ENCODE measurements at places on chromosomes 1 and 21. TPM values are rescaled to one million over a fixed set of nuclear protein-coding genes. Genes with fewer than 3 reads are reported as not detected.

Gene SMYD3
- 29.5 TPM for total RNA-seq

Gene TSPAN2
- total RNA-seq, result 14.1 TPM

Gene C8A
- not detected for total RNA-seq

Gene SPTA1
- under 0.01 TPM for total RNA-seq

Gene MEGF6
- total RNA-seq, result 12.0 TPM

Gene WNT4
- total RNA-seq, result 0.17 TPM

Gene SPRR5
- not detected for total RNA-seq

Gene ARHGEF10L
- 51.2 TPM for total RNA-seq

Gene TP73
- under 0.01 TPM for total RNA-seq

Gene REN
- total RNA-seq, result not detected

Gene PROX1
- 0.17 TPM for total RNA-seq

Gene TNNI3K
- total RNA-seq, result not detected

Gene RPL22
- 174 TPM for total RNA-seq

Gene PLA2G2C
- total RNA-seq, result not detected

Gene SMCP
- not detected for total RNA-seq

Gene HCN3
- total RNA-seq, result 1.7 TPM

Gene CNKSR1
- total RNA-seq, result 6.4 TPM

Gene CLSTN1
- 178 TPM for total RNA-seq

Gene RAVER2
- total RNA-seq, result 4.5 TPM

Gene ACKR1
- total RNA-seq, result not detected

Gene FAM72D
- 0.15 TPM for total RNA-seq

Gene BATF3
- 0.55 TPM for total RNA-seq

Gene PTGS2
- 2.6 TPM for total RNA-seq

Gene STIL
- total RNA-seq, result 4.9 TPM

Gene MPZ
- total RNA-seq, result 1.4 TPM

Gene TBX15
- total RNA-seq, result 0.87 TPM

Gene SFN
- total RNA-seq, result 97.9 TPM

Gene IER5
- total RNA-seq, result 16.8 TPM

Gene ADGRL4
- total RNA-seq, result 10.9 TPM

Gene FCN3
- not detected for total RNA-seq

Gene LAD1
- 68.6 TPM for total RNA-seq

Gene CAPN9
- total RNA-seq, result not detected

Gene CFAP126
- total RNA-seq, result not detected

Gene PRKAA2
- 18.8 TPM for total RNA-seq

Gene CYP4A22
- not detected for total RNA-seq

Gene FAM78B
- not detected for total RNA-seq

Gene MYBPH
- not detected for total RNA-seq

Gene POU3F1
- 0.05 TPM for total RNA-seq

Gene SPRR2F
- total RNA-seq, result not detected

Gene BNIPL
- total RNA-seq, result 0.40 TPM

Gene PPP1R12B
- total RNA-seq, result 20.1 TPM

Gene LCE2C
- not detected for total RNA-seq

Gene PLEKHM2
- 77.7 TPM for total RNA-seq

Gene AMY1A
- total RNA-seq, result not detected

Gene FHAD1
- total RNA-seq, result 1.3 TPM

Gene TTC22
- 10.3 TPM for total RNA-seq

Gene COL16A1
- total RNA-seq, result 14.8 TPM

Gene DTL
- 1.1 TPM for total RNA-seq

Gene OR14K1
- total RNA-seq, result not detected

Gene LELP1
- total RNA-seq, result not detected

Gene ACOT11
- 1.4 TPM for total RNA-seq

Gene FAM72B
- total RNA-seq, result 0.52 TPM

Gene WNT2B
- total RNA-seq, result 33.5 TPM

All from renal cortical epithelial cell (primary cell).